ENCODE measurements at places on chromosomes 2 and 18.

GRCh38 chr2:12083713-12084419, 337.4 kb downstream of the LPIN1 start:
- no peak for DNase-seq

DNA sequence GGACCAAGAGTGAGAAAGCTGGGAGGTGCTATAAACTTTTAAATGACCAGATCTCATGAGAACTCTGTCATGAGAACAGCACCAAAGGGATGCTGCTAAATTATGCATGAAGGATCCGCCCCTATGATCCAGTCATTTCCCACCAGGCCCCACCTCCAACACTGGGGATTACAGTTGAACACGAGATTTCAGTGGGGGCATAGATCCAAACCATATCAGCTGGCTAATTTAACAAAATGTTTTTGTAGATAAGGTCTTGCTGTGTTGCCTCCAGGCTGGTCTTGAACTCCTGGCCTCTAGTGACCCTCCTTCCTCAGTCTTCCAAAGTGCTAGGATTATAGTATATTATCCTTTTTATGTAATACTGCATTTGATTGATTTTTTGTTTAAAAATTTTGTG, 56.0 kb downstream of the NBEAL1 start:
- DNase-seq: no peak

DNA sequence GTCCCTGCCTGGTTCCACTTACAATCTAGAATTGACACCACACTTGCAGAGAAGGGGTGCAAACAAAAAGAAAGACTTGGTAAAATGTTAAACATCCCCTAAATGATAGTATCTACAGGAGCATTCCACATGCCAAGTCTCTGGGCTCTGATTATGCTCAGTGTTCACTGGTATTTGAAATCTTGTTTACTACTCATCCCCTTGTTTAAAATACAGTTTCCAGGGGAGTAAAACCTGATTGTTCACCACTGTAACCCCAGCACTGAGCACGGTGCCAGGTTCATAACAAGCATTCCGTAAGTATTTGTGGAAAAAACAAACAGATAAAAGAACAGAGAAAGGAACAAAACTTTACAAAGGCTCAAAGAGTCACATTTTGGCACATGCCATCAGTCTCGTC, 11.7 kb downstream of the EPB41L3 start:
- DNase-seq: no peak

GRCh38 chr2:211387734-211388133, 831.3 kb downstream of the CPS1 start:
- no peak for DNase-seq

DNA sequence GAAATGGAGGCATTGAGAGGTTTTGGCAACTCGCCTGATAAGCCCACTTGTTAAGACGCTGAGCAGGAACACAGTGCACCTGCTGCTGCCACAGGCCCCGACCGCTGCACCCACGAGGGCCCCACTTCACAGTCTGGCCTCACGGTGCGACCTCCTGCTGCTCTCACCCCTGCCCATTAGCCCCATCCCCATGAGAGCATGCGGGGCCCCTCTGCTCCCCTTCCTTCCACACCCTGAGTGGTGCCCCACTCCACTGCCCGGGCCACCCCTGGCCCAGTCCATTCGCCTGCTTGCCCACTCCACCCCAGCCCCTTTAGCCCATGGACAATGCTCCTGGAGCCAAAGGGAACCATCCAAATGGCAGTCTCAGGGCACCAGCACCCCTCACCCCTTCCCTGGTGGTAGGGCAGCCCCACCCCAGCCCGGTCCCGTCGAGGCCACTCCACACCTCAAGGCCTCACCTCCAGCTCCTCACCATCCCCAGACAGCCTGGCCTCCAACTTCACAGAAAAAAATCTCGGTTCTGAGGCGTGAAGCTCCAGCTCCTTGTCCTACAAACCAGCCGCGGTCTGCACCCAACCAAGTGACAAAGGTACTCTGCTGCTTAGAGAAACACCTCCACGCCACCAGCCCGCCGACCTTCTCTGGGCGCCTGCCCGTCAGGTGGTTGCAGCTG, 6.7 kb upstream of the GPR55 start:
- DNase-seq: no peak

GRCh38 chr18:45834306-45834705, 8.8 kb downstream of the SIGLEC15 start:
- no peak for DNase-seq

GRCh38 chr18:43965691-43966090, 688.4 kb upstream of the SYT4 start:
- no peak for DNase-seq

DNA sequence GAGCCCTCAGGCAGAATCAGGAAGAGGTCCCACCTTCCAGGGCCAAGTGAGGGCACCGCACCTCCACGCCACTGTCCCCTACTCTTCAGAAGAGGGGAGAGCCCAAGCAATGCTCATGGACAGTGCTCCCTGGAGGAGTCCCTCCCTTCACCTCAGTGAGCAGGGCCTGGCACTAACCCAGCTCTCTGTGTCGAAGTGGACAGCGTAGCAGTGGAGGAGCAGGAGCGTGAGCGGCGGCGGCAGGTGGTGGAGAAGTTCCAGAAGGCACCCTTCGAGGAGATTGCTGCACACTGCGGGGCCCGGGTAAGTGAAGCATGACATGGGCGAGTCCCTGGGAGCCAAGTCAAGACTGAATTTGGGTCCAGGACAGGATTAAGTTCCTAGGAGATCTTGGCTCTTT, 16.7 kb downstream of the POMC start:
- DNase-seq: no peak

DNA sequence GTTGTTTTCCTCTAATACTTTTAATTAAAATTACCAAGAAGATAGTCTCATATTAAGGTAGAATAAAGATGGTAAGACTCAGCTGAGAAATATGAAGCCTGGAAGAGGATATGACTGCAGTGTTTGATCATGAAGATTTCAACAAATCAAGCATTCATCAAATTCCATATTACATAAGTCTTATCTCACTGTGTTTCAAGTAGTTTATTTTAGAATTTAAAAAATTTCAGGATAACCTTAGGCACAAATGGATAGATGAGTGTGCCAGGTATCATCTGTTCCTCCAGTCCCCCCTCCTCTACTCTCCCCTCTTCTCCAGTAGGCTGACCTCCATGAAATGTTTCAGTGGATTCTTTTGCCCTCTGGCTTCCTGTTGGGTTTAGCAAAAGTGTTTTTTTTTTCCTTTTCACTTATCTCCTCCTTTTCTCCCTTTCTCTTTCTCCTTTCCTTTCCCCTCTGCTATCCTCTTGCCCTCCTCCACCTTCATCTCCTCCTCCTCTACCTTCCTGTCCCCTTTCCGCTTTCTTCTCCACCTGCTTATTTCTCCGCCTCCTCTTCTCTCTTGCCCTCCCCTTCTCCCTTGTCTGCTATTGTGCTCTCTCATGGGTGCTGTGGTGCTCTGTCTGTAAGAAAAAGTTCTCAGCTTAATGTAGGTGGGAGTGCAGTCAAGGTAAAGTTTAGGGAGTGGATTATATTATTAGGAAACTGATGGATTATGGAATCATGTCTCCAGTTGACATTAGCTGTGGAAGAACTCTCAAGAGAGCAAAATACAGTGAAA, 72.8 kb downstream of the ABI2 start:
- DNase-seq: no peak

GRCh38 chr2:69149631-69150215, 136.7 kb downstream of the ANTXR1 start:
- DNase-seq: no peak

- no peak for DNase-seq
Measured at GRCh38 chr2:196434217-196434616, 205.3 kb upstream of the CCDC150 start.

DNA sequence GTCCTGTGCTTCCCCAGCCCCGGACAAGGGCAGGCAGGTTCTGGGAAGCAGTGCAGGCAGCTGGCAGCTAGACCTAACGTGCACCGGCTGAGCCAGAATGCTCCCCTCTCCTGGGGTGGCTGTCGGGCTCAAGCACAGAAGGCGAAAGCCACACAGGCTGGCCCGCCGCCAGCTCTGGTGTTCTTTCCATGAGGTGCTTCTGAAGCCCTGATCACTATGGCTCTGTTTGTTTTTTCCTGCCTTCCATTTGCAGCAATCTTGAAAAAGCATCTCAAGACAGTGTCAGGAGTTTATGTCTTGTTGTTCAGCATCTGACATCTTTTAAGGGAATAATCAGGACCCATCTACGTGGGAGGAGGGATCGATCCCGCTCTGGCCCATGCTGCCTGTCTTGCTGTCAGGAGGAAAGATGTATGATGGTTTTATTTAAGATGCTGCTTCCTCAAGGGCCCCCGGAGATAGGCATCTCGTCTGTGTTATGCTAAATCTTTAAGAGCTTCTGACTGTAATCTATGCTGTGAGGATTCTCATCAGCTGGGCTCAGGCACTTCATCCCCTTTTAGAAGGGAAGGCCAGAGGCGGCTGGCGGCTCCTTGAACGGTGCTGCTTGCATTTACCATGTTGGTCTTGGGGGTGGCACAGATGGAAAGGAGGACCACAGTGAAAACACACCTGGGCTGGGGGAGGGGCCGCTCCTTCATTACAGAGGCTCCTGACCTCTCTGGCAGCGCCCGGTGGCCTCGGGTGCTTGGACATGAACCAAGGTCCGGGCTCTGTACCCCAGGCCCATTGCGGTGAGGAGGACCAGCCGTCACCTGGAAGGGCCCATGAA, 118.5 kb upstream of the HDAC4 start:
- no peak for DNase-seq

- no peak for DNase-seq
Measured at GRCh38 chr18:2656981-2657512, 1.5 kb downstream of the SMCHD1 start.

- no peak for DNase-seq
Measured at GRCh38 chr2:176135035-176135440, 5.5 kb downstream of the HOXD8 start.

GRCh38 chr18:35343936-35344735, at the start of gene ZNF24:
ZNF24 (minus strand) TSS chr18:35344420; CDS start chr18:35340650, 3,770 bp downstream.
- peak; percentile 80 for DNase-seq

DNA sequence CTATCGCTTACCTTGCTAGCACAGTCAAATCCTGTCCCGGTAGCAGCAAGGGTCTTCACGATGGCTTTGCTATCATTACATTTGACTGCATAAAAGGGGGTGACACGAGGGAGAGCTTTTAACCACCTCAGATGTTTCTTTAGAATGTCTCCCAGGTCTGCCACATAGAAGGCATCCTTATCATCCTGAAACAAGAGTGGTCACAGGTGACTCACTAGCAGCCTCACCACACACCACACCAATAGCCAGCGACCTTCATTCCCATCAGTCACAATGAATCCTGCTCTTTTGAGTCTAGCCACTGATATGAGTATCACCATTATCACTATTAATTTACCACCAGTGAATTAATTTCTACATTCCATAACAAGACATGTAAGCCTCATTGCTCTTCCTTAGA, 3.7 kb downstream of the ODC1 start:
- DNase-seq: no peak

DNA sequence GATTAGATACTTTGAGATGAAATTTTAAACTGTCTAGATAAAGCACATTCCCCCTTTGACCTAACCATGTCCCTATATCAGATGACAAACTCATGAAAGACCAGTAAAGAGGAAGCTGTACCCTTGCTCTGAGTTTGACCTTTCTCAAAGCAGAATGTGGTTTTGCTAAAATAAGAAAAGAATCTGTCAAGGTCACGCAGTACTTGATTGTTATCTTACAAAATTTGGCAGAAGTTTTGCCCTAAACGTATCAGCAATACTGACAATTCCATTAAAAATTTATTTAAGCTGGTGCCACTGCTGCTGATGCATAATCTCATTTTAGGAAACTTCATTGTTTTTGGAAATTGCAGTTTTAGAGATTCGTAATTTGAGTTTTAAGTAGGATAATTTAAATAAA, 31.2 kb upstream of the GALM start:
- DNase-seq: no peak

GRCh38 chr2:128363934-128364361, 45.3 kb upstream of the HS6ST1 start:
- DNase-seq: no peak

- no peak for DNase-seq
Measured at GRCh38 chr18:59865241-59865986, 34.4 kb upstream of the PMAIP1 start.

DNA sequence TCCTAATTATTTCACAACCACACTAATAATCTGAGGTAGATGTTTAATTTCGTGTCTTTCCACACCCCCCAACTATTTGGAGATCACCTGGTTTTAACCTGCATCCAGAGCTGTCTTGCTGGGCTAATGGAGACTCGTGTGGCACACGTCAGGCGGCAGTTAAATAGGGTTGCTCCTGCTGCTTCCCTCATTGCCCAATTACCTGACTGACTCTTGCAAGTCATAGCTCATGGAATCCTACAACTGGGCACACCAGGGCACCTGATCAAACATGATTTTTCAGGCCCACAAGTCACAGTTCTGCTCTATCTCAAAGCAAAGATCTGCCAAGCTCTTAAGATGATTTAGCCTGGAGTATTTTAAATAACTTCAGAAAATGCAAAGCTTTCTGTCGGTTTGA, 1430.4 kb upstream of the ACVR2A start:
- no peak for DNase-seq

DNA sequence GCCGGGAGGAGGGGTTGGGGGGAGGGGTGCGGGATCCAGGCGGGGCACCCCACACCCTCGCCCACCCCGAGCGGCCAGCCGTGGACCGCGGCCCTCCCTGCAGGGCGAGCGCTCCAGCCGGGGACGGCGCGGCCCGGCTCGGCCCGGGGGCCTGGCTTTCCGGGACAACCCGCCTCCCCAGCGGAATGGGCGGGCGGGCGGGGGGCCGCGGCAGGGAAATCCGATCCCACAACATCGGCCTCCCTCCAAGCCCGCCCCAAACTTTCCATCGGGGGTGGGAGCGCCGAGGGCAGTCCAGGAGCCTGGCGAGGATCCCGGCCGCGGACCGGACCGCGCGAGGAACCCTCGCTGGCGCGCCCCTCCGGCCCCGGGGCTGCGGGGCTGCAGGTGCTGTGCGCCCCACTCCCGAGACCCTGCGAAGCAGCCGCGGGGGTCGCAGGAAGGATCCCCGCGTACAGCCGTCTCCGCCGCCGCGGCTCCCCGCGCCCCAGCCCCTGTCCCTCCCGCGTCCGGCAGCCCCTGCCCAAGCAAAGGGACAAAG, 529 bp downstream of the SEMA4C start:
- DNase-seq: no peak

DNA sequence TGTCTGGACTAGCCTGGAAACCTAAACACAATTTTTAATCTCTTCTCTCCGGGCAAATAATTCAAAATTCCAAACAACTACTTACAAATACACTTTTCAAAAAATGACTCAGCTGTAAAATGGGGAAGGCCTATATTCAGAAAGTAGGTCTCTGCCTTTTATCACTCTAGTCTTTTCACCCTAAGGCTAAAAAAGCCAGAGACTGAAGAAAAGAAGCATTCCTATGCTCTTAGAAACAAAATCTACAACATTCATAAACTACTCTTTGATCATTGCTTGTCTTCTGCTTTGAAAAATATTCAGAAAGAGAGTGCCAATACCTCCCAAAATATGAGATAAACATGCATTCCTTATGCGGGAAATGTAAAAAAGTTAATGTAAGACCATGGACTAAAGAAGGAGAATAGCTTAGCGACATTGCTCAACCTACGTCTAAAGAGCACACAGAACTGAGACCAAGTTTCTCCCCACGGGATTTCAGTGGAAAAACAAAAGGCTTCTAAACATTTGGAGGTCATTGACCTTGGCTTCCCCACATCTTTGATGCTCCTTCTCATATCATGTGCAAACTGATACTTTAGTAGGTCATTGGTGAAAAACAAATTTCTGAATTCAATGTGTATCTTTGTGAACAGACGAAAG, 74.4 kb upstream of the EPB41L3 start:
- no peak for DNase-seq
